CD4-positive, CD25-positive, alpha-beta regulatory T cell (primary cell): ENCODE measurements at places on chromosomes 4 and X.
A peak's percentile ranks its signal among the peaks of the same experiment; 100 is the strongest.

DNA sequence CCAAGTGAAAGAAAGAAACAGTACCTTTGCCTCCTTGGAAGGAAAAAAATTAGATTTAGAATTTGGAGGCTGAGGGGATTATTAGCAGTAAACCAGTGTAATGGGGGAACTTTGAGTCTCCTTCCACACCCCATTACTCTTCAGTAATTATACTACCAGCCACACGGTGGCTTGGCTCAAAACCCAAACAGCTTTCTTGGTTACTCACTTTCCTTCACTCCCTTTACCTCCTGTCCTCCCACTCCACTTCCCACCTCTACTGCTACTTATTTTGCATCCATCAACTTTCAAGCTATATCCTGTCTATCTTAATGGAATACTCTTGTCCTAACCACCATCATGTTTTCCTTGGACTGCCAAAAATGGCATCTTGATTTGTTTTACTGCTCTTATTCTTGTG lies 310.6 kb upstream of the AADAT start:
- H3K27me3 ChIP-seq = no peaks in the 10 kb centered on the region
- no peaks in the 10 kb centered on the region for H3K4me1 ChIP-seq
- no peaks in the 10 kb centered on the region for H3K36me3 ChIP-seq

DNA sequence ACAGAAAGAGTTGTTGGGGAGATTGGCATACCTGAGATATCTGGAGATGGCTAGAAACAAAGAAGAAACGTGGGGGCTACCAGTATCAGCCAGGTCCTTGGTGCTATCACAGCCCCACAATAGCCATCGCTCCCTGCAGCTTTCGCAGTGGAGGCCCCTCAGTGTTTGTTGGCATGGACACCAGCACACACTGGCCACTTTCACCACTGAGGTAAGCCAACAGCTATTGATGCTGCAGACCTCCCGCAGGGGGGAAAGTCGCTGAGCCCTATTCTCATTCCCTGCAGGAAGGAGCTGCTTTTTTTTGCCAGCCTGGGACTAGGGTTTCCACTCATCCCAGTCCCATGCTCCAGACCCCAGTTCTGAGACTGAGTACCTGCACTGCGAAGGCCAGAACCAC lies 879.2 kb upstream of the IGFBP7 start:
- H3K4me1 ChIP-seq = no peaks in the 10 kb centered on the region
- H3K27ac ChIP-seq = no peak overlapping the region
- no peaks in the 10 kb centered on the region for H3K27me3 ChIP-seq
- no peaks in the 10 kb centered on the region for H3K36me3 ChIP-seq
- no peak overlapping the region for H3K4me3 ChIP-seq
- no peak for DNase-seq

GRCh38 chr4:137283737-137284136 lies 248.6 kb downstream of the PCDH18 start:
- no peaks in the 10 kb centered on the region for H3K27me3 ChIP-seq
- H3K4me3 ChIP-seq = no peak overlapping the region
- no peak overlapping the region for H3K27ac ChIP-seq

DNA sequence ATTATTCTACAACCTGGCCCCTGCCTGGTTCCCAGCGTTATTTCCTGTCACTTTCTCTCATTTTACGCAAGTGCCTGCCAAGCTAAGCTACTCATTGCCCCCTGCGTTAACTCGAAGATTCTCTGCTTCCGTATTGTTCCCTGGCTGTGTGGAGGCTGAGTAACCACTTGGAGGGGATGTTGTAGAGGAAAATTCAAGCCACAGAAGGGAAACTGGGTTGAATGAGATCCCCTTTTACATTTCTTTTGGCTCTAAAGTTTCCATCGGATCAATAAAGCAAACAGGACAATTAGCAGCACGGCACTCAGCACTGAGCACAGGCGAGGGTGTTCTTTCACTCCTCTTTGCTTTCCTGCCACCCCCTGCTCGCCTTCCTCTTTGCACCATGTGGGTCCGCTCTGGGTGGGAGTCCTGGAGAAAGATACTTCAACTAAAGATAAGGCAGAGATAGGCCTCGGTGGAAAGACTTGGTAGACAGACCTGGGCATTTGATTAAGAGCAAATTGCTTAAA lies 4.2 kb upstream of the TMSB4X start:
- peak; percentile 80 for DNase-seq
- peak overlapping the region; percentile 90 for H3K27ac ChIP-seq

DNA sequence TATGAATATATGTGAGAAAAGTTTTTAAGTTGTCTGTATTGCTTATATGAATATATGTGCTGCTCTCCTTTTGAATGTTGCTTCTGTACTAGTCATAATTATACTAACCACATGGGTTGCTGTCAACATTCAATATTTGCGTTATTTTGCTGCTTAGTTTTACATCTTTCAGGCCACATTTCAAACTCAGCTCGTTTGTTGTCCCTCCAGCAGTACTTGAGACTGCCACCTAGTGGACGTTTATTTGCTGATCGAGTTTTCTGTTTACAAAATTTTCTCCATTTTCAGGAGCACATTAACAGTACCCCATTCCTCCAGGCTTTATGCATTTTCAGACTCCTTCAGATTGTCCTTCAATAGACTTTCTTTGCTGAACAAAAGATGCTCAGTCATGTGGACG lies 75.8 kb downstream of the NUDT11 start:
- H3K27me3 ChIP-seq = no peaks in the 10 kb centered on the region
- peak; percentile 62 for DNase-seq
- H3K36me3 ChIP-seq = no peaks in the 10 kb centered on the region
- H3K4me1 ChIP-seq = no peaks in the 10 kb centered on the region
- H3K4me3 ChIP-seq = no peak overlapping the region
- no peak overlapping the region for H3K27ac ChIP-seq

DNA sequence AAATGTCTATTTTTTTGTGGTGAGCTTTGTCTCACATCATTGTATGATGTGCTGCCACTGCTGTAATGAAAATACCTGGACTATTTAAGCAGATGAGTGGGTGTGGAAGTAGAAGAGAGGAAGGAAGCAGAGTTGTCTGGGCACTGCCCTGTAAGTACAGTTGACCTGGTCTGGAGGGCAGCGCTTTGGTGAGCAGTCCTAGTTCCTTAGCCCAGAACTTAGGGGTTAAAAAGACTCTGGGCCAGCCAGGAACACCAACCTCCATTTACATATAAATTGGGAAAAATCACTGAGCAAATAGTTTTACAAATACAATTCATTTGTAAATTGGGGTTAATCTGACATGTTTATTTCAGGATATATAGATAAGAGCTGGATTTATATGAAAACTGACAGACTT lies 347.1 kb upstream of the FAT1 start:
- no peak for DNase-seq
- H3K27me3 ChIP-seq = no peaks in the 10 kb centered on the region
- no peaks in the 10 kb centered on the region for H3K36me3 ChIP-seq
- H3K27ac ChIP-seq = no peak overlapping the region

GRCh38 chr4:74942251-74942917 lies 9.5 kb downstream of the PARM1 start:
- H3K27me3 ChIP-seq = no peaks in the 10 kb centered on the region
- no peaks in the 10 kb centered on the region for H3K4me1 ChIP-seq
- no peaks in the 10 kb centered on the region for H3K36me3 ChIP-seq
- H3K4me3 ChIP-seq = no peak overlapping the region

GRCh38 chrX:70479922-70480659 lies 35.5 kb downstream of the DLG3 start:
- peaks cover 26% of the 10 kb centered on the region for H3K36me3 ChIP-seq
- no peak for DNase-seq
- H3K4me1 ChIP-seq = no peaks in the 10 kb centered on the region
- H3K27ac ChIP-seq = no peak overlapping the region
- H3K27me3 ChIP-seq = no peaks in the 10 kb centered on the region

- H3K4me3 ChIP-seq = no peak overlapping the region
- H3K27ac ChIP-seq = no peak overlapping the region
- H3K4me1 ChIP-seq = no peaks in the 10 kb centered on the region
- H3K27me3 ChIP-seq = no peaks in the 10 kb centered on the region
Measured at GRCh38 chrX:2514131-2514530, 13.4 kb upstream of the DHRSX start.

DNA sequence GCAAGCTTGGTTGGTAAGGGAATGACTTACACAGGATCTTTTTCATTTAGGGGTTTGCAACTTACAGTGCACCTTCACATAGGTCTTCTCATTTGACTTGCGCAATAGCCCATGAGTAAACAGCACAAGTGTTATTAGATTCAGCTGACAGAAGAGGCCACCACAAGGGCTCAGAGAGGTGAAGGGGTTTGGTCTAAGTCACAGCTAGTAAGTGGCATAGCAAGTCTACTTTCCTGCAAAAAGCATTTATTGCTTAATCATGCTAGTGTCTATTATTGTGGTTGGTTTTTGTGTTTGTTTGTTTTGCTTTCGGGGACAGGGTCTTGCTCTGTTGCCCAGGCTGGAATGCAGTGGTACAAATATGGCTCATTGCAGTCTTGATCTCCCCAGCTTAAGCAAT lies 83.3 kb downstream of the SPRY1 start:
- no peaks in the 10 kb centered on the region for H3K4me1 ChIP-seq
- H3K27me3 ChIP-seq = no peaks in the 10 kb centered on the region
- H3K36me3 ChIP-seq = no peaks in the 10 kb centered on the region

GRCh38 chr4:77432717-77433417 lies 172.8 kb upstream of the CXCL13 start:
- H3K36me3 ChIP-seq = no peaks in the 10 kb centered on the region
- peaks cover 3% of the 10 kb centered on the region for H3K27me3 ChIP-seq
- no peaks in the 10 kb centered on the region for H3K4me1 ChIP-seq
- no peak for DNase-seq

DNA sequence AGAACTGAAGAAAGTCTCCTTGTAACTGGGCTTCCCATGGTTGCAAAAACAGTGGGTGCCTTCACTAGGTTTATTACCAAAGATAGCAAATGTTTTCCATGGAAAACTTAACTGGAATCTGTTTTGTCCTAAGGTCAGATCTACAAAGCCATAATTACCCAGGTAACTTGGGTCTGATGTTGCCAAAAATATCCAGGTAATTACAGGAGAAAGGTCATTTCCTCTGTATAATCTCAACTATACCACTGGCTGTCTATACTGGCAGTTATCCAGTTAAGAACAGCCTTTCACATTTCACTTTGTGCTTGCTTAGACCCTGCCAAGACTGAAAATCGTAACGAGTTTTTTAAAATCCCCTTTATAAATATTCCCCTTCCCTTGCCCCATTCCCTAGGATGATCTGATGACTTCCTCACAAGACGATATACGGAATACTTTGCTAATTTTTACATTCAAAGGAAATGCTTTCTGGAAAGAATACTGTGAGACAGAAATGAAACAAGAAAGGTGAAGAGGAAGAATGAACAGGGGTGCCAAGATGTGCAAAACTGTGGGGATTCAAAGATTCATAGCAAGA lies 105.5 kb downstream of the MAML3 start:
- no peaks in the 10 kb centered on the region for H3K36me3 ChIP-seq
- no peak overlapping the region for H3K27ac ChIP-seq
- H3K27me3 ChIP-seq = peaks cover 11% of the 10 kb centered on the region
- H3K4me3 ChIP-seq = no peak overlapping the region
- peaks cover 16% of the 10 kb centered on the region for H3K4me1 ChIP-seq

DNA sequence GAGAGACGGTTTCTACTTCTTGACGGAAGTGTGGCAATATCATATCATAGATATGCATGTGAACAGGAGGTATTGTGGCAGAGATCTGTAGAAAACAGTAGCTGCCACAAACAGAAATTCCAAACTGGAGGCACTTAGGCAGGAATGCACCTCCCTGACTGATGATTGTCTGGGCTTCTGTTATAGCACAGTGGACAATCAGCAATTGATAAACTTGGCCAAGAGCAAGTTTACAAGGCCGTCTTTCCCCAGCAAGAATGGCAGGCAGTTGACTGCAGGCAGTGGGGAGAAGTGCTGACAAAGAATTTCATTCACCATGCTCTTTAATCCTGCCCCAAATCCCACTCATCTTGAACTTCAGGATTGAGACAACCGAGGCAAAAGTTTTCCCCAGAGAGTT lies 114.4 kb upstream of the STOX2 start:
- peaks cover 17% of the 10 kb centered on the region for H3K27me3 ChIP-seq
- DNase-seq = no peak
- no peaks in the 10 kb centered on the region for H3K4me1 ChIP-seq

DNA sequence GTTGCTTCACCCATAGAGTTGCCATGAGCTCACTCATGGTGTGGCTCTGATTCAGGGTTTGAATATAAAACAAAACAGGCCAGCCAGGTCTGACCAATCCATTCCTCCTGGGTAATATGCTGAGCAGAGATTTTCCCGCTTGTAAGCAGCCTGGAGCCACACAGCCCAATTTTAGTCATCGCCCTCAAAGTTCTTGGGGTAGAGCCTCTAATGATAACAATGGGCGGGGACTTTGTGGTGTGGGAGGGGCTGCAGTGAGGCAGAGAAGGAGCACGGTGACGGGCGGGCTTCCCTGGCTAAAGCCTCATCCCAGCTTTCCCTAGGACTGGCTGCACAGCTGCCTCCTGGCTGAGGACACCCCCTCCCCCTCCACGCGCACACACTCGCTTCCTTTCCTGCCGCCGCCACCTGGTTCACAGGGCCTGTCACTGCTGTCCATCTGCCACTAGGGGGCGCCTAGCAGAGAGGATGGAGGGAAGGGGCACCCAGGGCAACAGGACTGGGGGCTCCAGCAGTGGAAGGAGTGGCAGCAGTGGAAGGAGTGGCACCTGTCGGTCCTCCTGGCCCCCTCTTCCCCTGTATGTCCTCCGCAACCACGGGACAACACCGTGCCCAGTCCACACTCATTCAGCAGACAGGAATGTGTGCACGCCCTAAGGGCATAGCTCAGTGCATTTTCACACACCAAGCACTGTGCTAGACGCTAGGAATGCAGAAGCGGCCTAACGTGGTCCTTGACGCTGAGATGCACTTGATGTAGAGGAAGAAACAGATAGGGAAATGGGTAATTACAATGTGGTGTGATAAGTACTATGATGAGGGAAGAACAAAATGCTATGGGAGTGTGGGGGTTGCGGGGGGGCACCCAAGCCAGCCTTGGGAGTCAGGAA lies 26.8 kb downstream of the PRPS1 start:
- no peaks in the 10 kb centered on the region for H3K27me3 ChIP-seq
- no peaks in the 10 kb centered on the region for H3K36me3 ChIP-seq
- H3K4me1 ChIP-seq = peaks cover 8% of the 10 kb centered on the region
- DNase-seq = peak; percentile 63

DNA sequence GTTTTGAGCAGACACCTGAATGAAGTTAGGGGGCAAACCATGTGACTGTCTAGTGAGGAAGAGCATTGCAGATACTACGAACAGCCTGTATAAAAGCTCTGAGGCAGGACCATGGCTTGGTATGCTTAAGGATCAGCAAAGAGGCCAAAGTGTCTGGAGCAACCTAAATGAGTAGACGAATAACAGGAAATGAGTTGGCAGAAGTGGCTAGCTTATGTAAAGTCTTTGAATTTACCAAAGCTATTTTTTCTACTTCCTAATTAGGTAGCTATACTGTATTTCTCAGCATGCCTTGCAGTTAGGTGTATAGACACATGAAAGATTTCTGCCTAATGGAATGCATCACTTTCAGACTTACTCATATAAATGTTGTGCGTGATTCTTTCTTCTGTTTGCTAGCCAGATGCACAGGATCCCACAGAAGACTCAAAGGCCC lies 9.3 kb upstream of the GPRIN3 start:
- H3K27me3 ChIP-seq = no peaks in the 10 kb centered on the region
- DNase-seq = peak; percentile 37
- no peaks in the 10 kb centered on the region for H3K36me3 ChIP-seq
- peaks cover 34% of the 10 kb centered on the region for H3K4me1 ChIP-seq
- peak overlapping the region; percentile 75 for H3K27ac ChIP-seq

- H3K27ac ChIP-seq = peak overlapping the region; percentile 91
- H3K27me3 ChIP-seq = no peaks in the 10 kb centered on the region
- H3K4me1 ChIP-seq = peaks cover 53% of the 10 kb centered on the region
- H3K36me3 ChIP-seq = no peaks in the 10 kb centered on the region
- no peak overlapping the region for H3K4me3 ChIP-seq
Measured at GRCh38 chrX:40168480-40169011, 70.8 kb upstream of the BCOR start.

GRCh38 chr4:98262431-98262830 lies 1.2 kb downstream of the RAP1GDS1 start:
- peak overlapping the region; percentile 87 for H3K27ac ChIP-seq
- DNase-seq = no peak
- no peaks in the 10 kb centered on the region for H3K36me3 ChIP-seq
- H3K4me3 ChIP-seq = peak overlapping the region; percentile 80
